ENCODE measurements at places on chromosomes 11 and 22.

DNA sequence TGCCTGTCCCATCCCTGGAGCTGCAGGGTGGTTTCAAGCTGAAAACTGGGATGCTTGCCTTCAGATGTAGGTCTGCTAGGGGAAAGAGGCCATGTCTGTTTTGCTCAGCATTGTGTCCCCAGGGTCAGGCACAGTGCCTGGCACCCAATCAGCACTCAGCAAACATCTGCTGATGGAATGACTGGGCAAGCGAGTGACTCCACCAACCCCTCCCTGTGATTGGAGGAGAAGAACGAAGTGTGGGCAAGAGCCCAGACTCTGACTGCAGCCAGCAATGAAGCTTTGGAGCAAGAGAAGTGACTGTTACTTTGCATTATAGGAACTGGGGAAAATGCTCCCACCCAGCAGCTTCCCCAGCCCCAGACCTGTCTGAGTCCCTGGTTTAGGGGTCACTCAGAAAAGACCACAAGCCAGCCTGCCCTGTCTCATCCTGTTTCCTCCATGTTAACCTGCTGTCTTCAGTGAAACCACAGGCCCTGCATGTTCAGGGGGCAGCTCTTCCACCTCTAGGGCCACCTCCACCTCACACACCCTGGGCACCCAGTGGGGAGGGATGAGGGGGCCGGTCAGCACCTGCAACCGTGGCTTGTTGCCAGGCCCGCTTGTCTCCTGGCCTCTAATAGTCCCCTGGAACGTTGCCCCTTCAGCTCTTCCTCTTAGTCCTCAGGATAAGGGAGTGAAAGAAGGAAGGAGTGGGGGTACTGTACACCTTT, 147.4 kb downstream of the TRIM29 start:
- no peak for DNase-seq

- DNase-seq = no peak
These were observed 7.3 kb downstream of the CCDC117 start for GRCh38 chr22:28779833-28780232.

GRCh38 chr11:69490516-69490915, 9.1 kb downstream of the LINC01488 start:
- no peak for DNase-seq

GRCh38 chr11:93513772-93514171, 29.4 kb downstream of the SMCO4 start:
- no peak for DNase-seq

- DNase-seq = peak; percentile 60
These were observed 4.1 kb downstream of the SYTL2 start for GRCh38 chr11:85806876-85807275.

GRCh38 chr22:36147196-36147791, 13.3 kb downstream of the APOL3 start:
- no peak for DNase-seq

- no peak for DNase-seq
These were observed 35.8 kb downstream of the GAB2 start for GRCh38 chr11:78381865-78382264.

- no peak for DNase-seq
These were observed 1.7 kb downstream of the PICALM start for GRCh38 chr11:86067009-86067850.

GRCh38 chr22:25353516-25354445, 134.3 kb downstream of the CRYBB2 start:
- no peak for DNase-seq

DNA sequence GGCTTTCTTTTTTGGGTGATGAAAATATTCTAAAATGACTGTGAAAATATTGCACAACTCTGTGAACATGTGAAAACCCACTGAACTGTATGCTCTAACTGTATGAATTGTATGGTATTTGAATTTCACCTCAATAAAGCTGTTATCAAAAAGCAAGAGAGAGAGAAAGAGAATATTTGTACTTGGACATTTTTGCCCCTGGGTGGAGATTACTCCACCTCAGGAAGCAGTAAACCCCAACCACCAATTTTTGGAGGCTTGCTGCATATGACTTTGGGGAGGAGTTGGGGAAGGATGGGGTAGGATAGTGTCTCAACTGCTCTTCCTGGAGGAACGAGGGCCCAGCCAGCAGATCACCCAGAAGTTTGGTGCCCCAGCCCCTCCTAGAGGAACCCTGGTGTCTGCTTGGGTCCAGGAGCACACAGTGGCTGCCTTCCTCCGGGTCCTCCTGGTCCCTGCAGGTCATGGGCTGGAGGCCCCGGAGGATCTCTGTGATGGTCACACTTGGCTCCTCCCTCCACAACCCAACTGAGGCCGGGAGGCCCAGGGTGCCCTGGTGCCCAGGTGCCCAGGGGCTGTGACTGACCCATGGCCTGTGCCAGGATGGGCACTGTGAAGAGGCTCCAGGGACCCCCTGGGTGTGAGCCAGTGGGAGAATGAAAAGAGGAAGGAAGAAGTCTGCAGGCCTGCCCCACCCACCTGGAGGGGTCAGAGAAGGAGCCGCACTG, 15.3 kb upstream of the PICK1 start:
- no peak for DNase-seq

- DNase-seq = no peak
These were observed 16.5 kb downstream of the SGSM1 start for GRCh38 chr22:24822471-24822870.

DNA sequence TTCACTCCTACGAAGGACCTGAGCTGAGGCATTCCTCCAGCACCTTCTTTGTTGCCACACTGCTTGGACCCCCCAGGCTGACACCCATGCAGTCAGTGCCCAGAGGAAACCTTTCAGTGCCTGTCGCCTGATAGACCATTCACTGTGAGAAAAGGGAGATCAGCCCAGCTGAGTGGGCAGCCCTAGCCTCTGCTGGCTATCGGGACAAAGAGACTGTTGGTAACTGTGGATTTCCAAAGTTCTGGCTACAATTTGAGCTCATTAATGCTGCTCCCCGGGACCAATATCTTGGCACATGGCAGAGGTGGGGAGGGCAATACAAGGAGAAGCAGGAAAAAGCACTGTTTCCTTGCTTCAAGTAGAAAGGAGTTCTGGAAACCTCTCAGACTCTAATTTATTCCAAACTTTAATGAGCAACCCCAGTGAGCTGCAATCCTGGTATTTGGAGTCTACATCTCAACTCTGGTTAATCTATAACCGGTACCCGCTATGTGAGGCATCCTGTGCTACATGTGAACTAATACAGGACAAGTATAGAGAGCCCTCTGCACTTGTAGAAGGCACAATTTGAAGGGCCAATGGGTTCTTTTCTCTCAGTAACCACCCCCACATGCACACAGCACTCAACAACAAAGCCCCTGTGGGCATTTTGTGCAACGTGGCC, 200.7 kb upstream of the NCAM1 start:
- DNase-seq = no peak

- DNase-seq = no peak
These were observed 71.5 kb upstream of the TTC12 start for GRCh38 chr11:113242767-113243397.

GRCh38 chr11:68257477-68258362, 14.1 kb downstream of the C11orf24 start:
- peak; percentile 5 for DNase-seq

DNA sequence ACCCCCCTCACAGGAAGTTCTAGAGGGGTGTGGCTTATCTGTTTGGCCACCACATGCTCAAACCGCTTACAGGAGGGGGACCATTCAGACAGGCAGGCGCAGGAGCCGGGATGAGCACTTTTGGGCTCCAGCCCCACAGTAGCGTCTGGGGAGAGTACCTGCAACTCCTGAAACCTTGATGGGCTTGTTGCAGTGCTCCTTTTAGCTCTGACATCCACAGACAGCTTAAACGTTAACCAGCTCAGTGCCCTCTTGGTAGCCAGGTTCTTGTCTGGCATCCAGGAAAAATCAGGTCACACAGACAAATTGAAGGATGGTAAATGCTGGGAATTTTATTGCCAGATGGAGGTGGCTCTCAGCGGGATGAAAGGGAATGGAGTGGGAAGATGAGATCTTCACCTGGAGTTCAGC, 326.3 kb downstream of the ETS1 start:
- no peak for DNase-seq

DNA sequence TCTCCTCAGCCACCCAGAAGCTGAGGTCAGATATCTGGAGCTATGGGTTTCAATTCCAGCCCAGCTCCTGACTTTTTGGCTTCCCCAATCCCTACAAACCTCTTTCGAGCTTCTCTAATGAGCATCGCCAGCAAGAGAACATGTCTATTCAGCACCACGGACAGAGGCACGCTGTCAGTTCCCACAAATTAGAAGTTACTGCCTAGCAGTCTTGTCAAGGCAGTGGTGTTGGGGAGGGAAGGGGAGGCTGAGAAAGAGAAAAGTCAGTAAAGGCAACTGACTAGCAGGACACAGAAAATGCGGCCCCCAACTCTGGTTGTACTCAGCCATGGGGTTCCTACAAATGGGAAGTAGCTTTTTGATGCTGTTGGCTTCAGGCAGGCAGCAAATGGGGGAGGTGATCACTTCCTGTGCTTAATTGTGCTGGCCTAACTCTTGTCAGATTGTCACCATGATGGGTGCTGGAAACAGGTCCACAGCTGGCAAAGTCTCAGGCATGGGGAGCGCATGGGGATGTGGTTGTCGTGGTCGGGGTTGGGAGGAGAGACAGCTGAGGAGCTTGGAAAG, 205.9 kb downstream of the ST3GAL4 start:
- DNase-seq = no peak

GRCh38 chr11:71532036-71532610, 5.1 kb downstream of the KRTAP5-7 start:
- no peak for DNase-seq

DNA sequence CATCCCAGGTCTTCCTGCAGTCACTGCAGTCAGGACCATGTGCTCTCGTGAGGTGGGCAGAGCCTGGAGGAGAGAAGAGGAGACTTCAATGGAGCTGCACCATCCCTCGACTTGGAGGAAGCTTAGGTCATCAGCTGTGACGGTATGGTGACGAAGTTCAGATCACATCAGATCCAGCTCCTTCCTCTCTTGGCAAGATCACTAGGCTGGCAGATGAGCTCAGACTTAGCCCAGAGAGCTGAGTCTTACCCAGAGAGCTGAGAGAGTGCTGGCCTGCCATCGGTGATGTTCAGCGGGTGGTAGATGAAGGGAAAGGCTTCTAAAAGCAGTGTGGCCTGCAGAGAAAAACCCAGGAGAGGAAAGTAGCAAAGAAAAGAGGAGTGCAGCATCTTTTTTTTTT, 1.8 kb upstream of the SLC15A3 start:
- DNase-seq = no peak

- no peak for DNase-seq
These were observed 55.0 kb upstream of the VSTM5 start for GRCh38 chr11:93905384-93905783.

DNA sequence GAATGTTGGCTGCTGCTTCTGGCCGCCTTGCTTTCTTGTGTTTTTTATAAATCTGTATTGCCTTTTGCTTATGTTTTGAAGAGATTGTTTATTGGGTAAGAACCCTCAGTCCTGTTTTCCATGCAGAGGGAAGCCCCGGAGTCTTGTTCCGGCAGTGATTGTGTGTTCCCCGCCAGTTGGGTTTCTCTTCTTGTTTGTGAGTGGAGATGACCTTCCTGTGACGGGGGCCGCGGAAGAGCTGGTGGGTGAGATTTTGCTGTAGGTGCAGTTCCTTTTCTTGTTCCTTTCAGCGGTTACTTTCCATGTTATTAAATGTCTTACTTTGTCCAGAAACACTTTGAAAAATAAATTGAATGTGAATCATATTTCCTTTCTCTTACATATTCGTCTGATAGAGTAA, 8.3 kb downstream of the TBC1D22A start:
- DNase-seq = no peak

DNA sequence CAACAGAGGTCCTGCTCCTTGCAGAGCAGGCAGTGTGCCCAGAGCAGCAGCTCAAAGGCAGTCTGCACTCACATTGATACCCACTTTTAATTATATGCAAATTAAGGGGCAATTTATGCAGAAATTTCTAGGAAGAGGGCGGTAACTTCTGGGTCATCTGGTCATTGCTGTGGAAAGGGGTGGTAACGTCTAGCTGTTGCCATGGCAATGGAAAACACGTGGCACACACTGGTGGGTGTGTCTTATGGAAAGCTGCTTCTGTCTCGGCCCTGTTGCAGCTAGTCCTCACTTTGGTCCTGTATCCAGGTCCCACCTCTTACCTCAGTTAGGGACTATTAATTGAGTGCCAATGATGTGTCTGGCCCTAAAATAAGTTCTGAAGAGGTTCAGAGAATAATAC, 36.8 kb downstream of the BARX2 start:
- DNase-seq = no peak

DNA sequence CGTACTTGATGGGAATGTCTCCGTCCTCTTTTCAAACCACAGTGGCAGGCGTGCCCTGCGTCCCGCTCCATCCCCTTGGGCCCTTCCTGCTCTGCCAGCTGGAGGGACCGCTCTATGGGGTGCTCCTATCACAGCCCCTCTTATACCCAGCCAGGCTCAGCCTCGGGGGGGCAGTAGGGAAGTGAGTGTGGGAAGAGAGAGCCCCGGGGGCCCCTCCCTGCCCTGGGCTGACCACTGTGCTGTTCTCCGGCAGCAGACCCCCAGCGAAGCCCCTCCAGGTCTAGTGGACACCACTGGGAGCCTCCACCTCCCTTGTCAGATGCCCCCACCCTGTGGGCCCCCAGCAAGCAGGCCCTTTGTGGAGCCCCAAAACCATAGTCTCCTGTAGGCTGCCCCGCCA, 572.5 kb downstream of the BRD1 start:
- no peak for DNase-seq

GRCh38 chr11:66636411-66636810, 2.1 kb upstream of the RBM4 start:
- no peak for DNase-seq

DNA sequence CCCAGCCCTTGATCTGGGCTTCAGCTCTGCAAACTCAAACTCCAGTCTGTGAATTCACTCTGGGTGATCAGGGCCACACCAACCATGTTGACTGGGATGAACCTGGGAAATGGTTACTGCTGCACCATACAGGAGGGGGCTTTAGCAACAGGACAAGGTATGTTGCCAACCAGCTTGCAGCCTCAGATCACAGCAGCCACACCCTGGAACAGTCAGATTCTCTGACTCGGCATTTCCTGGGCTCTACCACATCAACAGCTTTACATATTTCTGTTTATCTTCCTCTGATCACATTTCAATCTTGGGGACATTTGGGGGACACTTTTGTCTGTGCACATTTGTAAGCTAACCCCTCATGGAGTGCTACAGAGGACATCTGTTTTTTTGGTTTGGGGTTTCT, 267.0 kb upstream of the NCAM1 start:
- DNase-seq = no peak

DNA sequence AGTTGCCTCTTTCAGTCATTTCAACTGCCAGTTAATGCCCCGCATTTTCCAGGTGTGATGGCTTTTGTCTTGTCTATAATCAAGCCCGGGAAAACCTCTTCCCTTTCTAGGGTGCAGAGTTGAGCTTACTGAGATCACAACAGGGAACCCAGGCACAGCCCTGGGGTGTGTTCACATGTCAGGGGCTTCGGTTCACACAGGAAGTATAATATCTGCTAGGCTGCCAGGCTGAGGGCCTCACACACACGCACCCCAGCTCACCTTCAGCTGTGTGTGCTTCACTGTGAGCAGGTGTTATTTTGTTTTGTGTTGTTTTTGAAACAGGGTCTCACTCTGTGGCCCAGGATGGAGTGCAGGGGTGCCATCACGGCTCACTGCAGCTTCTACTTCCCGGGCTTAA, 9.7 kb upstream of the SOX10 start:
- DNase-seq = no peak

Data from NCI-H187 treated with DMSO at 0.1 percent for 48 hours (cell line).